Astrocyte (in vitro differentiated cells and primary cell): ENCODE measurements at places on chromosomes 5 and 9. TPM values are rescaled to one million over a fixed set of nuclear protein-coding genes. Genes with fewer than 3 reads are reported as not detected.
A peak's percentile ranks its signal among the peaks of the same experiment; 100 is the strongest.

GRCh38 chr9:92138157-92138959, 23.1 kb upstream of the SPTLC1 start:
- H3K36me3 ChIP-seq = no peaks in the 10 kb centered on the region
- H3K27ac ChIP-seq = no peak overlapping the region
- H3K27me3 ChIP-seq = no peaks in the 10 kb centered on the region
- H3K4me3 ChIP-seq = no peak overlapping the region
- H3K4me1 ChIP-seq = peaks cover 22% of the 10 kb centered on the region
- no peak for DNase-seq

GRCh38 chr5:157924931-157925729, 66.2 kb upstream of the CLINT1 start:
- no peak overlapping the region for H3K27ac ChIP-seq
- H3K4me3 ChIP-seq = no peak overlapping the region
- H3K36me3 ChIP-seq = no peaks in the 10 kb centered on the region
- no peaks in the 10 kb centered on the region for H3K4me1 ChIP-seq

ARID3C gene
- 0.16 and 0.19 TPM in 2 replicates for total RNA-seq

PCDHA4 gene
- total RNA-seq = 9.5 and 9.6 TPM in 2 replicates

GRCh38 chr9:136681945-136682699, 5.1 kb downstream of the AGPAT2 start:
- H3K4me1 ChIP-seq = peaks cover 7% of the 10 kb centered on the region
- no peaks in the 10 kb centered on the region for H3K27me3 ChIP-seq
- no peak overlapping the region for H3K4me3 ChIP-seq
- no peak overlapping the region for H3K27ac ChIP-seq
- no peaks in the 10 kb centered on the region for H3K36me3 ChIP-seq

DNA sequence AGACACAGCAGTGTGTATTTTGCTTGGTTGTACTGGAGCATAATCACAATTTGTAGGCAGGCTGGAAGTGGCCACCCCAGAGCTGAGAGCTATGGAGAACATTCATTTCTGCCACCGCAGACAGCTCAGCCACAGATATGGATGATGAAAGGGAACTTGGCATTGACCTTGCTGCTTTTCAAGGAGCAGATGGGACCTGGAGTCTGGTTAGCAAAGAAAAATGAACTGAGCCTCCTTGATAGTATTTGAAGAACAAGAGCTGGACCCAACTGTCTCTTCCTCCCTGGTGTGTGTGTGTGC, 395.2 kb upstream of the ZNF462 start:
- no peak for DNase-seq
- no peaks in the 10 kb centered on the region for H3K4me1 ChIP-seq
- H3K27me3 ChIP-seq = no peaks in the 10 kb centered on the region
- no peak overlapping the region for H3K27ac ChIP-seq
- no peaks in the 10 kb centered on the region for H3K36me3 ChIP-seq

F2RL2 gene
- total RNA-seq = 23.4 and 26.0 TPM in 2 replicates

- DNase-seq = peak; percentile 35
- H3K27ac ChIP-seq = peak overlapping the region; percentile 65
- H3K27me3 ChIP-seq = no peaks in the 10 kb centered on the region
- peaks cover 28% of the 10 kb centered on the region for H3K4me1 ChIP-seq
- H3K4me3 ChIP-seq = no peak overlapping the region
- H3K36me3 ChIP-seq = no peaks in the 10 kb centered on the region
Observed at GRCh38 chr5:159049844-159050315, 49.8 kb downstream of the EBF1 start.

DNA sequence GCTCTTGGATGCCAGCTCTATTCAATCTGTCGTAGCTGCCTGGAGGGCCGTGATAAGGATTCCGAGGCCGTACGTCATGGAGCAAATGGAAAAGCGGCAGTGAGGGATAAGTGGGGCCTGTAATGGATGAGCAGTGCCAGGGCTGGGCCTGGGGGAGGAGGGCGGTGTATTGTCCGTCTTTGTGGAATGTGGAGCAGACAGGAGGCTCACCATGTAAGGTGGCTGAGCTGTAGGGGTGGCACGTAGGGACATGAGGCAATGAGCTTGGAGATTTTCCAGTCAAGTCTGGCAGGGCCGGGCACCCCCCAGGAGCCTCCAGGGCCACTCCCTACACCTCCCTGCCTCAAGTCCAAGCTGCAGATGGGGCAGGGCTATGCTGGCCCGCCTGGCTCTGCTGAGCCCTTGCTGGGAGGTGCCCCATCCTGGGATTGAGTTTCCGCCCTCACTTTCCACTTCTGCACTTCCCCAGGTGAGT, 29.2 kb downstream of the NCS1 start:
- H3K36me3 ChIP-seq = no peaks in the 10 kb centered on the region
- no peak overlapping the region for H3K4me3 ChIP-seq
- H3K27me3 ChIP-seq = no peaks in the 10 kb centered on the region
- H3K4me1 ChIP-seq = peaks cover 38% of the 10 kb centered on the region

LRRTM2 gene
- total RNA-seq = 0.54 and 0.70 TPM in 2 replicates

DNA sequence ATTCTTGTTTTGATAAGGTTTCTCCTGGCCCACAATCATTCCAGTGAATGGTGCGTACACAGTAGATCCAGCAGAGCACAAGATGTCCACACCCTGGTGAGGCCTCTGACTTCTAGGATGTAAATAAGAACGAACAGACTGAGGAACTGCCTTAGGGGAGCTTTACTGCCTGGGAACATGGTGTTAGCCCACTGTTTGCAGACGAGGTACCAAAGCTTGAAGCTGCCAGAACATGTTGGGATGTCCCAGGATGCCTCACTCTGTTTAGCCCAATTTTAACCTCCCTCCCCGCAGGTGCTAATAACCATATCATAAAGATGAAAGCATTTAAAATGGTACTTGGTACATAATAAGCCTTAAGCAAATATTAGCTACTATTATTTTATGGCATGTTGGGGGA, 3.5 kb downstream of the LECT2 start:
- no peak overlapping the region for H3K27ac ChIP-seq
- no peaks in the 10 kb centered on the region for H3K36me3 ChIP-seq
- no peaks in the 10 kb centered on the region for H3K27me3 ChIP-seq
- no peak overlapping the region for H3K4me3 ChIP-seq

DNA sequence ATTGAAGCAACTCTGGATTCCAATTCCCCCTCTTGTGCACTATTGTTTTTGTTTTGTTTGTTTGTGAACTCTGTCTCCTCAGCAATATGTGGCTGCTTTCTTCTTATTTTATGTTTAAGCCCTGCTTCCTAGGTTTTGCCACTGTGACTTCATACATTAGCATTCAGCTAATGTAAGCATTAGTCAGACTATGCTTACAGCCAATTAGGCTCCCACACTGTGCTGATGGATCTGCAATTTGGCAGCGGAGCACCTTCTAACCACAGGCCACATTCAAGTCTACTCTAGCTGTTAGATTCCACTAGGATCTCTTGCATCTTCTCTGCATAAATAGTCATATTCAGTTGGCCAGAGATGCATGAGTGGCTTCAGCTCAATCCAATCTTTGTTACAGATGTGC, 9.6 kb upstream of the BICD2 start:
- H3K27me3 ChIP-seq = peaks cover 4% of the 10 kb centered on the region
- peak overlapping the region; percentile 45 for H3K27ac ChIP-seq
- DNase-seq = peak; percentile 97
- no peak overlapping the region for H3K4me3 ChIP-seq

- no peaks in the 10 kb centered on the region for H3K36me3 ChIP-seq
- H3K4me1 ChIP-seq = peaks cover 6% of the 10 kb centered on the region
- H3K27ac ChIP-seq = no peak overlapping the region
- no peaks in the 10 kb centered on the region for H3K27me3 ChIP-seq
Observed at GRCh38 chr5:66884564-66885243, 288.5 kb downstream of the MAST4 start.

OBP2B gene
- total RNA-seq = not detected in 2 replicates

- no peak overlapping the region for H3K27ac ChIP-seq
- no peak for DNase-seq
- no peaks in the 10 kb centered on the region for H3K36me3 ChIP-seq
- no peak overlapping the region for H3K4me3 ChIP-seq
- no peaks in the 10 kb centered on the region for H3K27me3 ChIP-seq
- H3K4me1 ChIP-seq = no peaks in the 10 kb centered on the region
Observed at GRCh38 chr5:50711280-50711679, 44.8 kb downstream of the PARP8 start.

DNA sequence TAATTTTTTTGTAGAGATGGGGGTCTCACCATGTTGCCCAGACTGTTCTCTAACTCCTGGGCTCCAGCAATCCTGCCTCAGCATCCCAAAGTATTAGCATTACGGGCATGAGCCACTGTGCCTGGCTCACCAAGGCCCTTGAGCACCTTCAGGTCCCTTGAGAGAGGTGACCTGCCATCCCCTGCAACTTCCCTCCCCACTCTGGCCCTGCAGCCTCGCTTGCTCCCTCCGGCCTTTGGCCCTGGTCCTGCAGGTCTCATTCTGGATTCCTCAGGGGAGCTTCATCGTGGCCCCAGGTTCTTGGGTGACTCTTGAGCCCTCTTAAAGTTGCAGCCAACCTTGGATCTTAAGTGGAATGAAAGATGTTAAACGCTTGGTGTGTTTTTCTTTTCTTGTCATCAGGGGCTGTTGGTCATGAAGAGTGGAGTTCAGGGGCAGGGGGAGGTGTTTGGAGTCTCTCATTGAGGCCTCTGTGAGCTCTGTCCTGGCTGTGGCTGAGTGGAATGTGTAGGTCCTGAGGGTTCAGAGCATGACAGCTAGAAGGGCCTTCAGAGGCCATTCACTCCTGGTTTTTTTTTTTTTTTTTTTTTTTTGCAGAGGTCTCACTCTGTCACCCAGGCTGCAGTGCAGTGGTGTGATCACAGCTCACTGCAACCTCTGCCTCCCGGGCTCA, 33.0 kb downstream of the PPARGC1B start:
- H3K4me3 ChIP-seq = no peak overlapping the region
- H3K4me1 ChIP-seq = peaks cover 8% of the 10 kb centered on the region
- peaks cover 4% of the 10 kb centered on the region for H3K27me3 ChIP-seq
- no peak overlapping the region for H3K27ac ChIP-seq

GRCh38 chr5:139768807-139769465, 26.7 kb upstream of the PSD2 start:
- H3K27ac ChIP-seq = no peak overlapping the region
- no peak overlapping the region for H3K4me3 ChIP-seq
- peaks cover 7% of the 10 kb centered on the region for H3K27me3 ChIP-seq
- H3K4me1 ChIP-seq = peaks cover 4% of the 10 kb centered on the region
- H3K36me3 ChIP-seq = no peaks in the 10 kb centered on the region
- DNase-seq = no peak

GRCh38 chr5:164680216-164680615, 1174.8 kb downstream of the MAT2B start:
- H3K4me1 ChIP-seq = no peaks in the 10 kb centered on the region
- H3K27ac ChIP-seq = no peak overlapping the region
- no peaks in the 10 kb centered on the region for H3K27me3 ChIP-seq
- H3K4me3 ChIP-seq = no peak overlapping the region

DNA sequence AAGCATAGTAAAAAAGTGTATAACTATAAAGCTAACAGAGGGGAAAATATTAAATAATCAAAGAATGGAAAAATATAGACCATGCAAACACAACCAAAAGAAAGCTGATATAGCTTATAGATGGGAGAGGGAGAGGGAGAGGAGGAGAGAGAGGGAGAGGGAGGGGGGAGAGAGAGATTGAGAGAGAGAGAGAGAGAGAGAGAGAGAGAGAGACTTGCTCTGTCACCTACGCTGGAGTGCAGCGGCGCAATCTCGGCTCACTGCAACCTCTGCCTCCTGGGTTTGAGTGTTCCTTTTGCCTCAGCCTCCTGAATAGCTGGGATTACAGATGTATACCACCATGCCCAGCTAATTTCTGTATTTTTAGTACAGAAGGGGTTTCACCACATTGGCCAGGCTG, 110.6 kb downstream of the RAPGEF6 start:
- H3K4me3 ChIP-seq = no peak overlapping the region
- no peak overlapping the region for H3K27ac ChIP-seq
- H3K27me3 ChIP-seq = no peaks in the 10 kb centered on the region
- no peak for DNase-seq

DNA sequence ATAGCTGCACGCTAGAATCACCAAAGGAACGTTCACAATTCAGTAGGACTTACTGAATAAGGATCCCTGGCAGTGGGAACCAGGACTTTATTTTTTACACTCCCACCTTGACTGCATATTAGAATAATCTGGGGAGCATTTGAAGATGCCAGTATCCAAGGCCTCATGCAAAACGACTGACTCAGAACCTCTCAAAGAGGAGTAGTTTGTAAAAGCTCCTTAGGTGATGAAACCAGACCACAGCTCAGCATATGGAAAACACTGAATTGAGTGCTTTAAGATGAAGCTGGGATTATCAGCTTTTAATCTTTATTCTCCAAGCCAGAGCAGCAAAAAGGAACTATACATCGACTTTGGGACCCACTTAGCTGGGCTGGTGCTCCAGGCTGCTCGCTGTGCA, 288.3 kb downstream of the MLLT3 start:
- no peaks in the 10 kb centered on the region for H3K36me3 ChIP-seq
- H3K4me1 ChIP-seq = no peaks in the 10 kb centered on the region
- no peak overlapping the region for H3K27ac ChIP-seq
- no peak overlapping the region for H3K4me3 ChIP-seq

ROR2 gene
- total RNA-seq = 4.9 and 11.6 TPM in 2 replicates

- H3K4me1 ChIP-seq = no peaks in the 10 kb centered on the region
- DNase-seq = no peak
- H3K36me3 ChIP-seq = no peaks in the 10 kb centered on the region
- H3K27me3 ChIP-seq = no peaks in the 10 kb centered on the region
Observed at GRCh38 chr5:62741761-62742160, 163.1 kb downstream of the LRRC70 start.

DNA sequence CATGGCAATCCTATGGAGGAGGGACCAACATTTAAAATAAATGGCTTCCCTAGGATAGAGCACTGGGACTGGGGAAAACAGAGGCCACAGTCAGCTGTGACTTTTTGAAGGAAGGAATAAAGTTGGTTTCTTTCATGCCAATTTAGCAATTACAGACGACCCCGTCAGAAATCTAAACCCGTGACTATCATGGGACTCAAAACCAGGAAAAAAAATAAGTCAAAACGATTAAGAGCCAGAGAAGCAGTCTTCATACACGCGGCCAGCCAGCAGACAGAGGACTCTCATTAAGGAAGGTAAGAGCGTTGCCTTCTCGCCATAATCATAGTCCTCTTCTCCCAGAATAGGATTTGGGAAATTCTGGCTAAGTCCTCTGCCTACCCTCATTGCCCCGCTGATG, at the start of gene MLANA:
Gene MLANA, plus strand, starts transcription at position 249 of the 400 bp plus-strand sequence. CDS start 1,586 bp downstream, outside the sequence.
- H3K4me3 ChIP-seq = no peak within 1 kb of the TSS
- peaks cover 7% of the 10 kb centered on the region for H3K27me3 ChIP-seq
- no peak for DNase-seq

PKD2L2 gene
- not detected in 2 replicates for total RNA-seq

DNA sequence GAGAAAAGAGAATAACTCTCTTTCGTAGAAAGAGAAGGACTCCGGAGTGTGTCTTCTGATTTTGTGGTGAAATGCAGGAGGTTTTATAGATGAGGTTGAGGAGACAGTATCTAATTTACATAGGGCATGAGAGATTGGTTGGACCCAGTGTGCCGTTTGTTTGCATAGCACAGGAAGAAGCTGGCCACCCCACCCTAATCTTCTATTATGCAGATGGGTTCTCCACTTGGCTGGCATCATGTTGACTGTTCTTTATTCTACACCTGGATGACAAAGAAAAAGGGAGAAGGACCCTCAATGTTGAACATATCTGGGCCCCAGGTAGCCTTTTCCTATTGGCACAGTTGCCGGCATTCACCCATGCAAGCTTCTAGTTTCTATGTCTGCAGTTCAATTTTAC, 23.2 kb upstream of the MINAR2 start:
- H3K4me1 ChIP-seq = no peaks in the 10 kb centered on the region
- H3K27ac ChIP-seq = no peak overlapping the region
- DNase-seq = no peak
- H3K27me3 ChIP-seq = no peaks in the 10 kb centered on the region

NDOR1 gene
- total RNA-seq = 13.7 and 14.5 TPM in 2 replicates
